Central memory CD8-positive, alpha-beta T cell (primary cell): ENCODE measurements at places on chromosomes 3 and 15.

- DNase-seq: no peak
Measured at GRCh38 chr3:15439476-15439875, 12.1 kb downstream of the EAF1 start.

- no peak for DNase-seq
Measured at GRCh38 chr3:156797368-156797767, 28.8 kb upstream of the LEKR1 start.

GRCh38 chr15:90945091-90945490 lies 9.6 kb upstream of the RCCD1 start:
- no peak for DNase-seq

- DNase-seq: no peak
Measured at GRCh38 chr15:29969562-29970401, 113.0 kb upstream of the GOLGA8J start.

DNA sequence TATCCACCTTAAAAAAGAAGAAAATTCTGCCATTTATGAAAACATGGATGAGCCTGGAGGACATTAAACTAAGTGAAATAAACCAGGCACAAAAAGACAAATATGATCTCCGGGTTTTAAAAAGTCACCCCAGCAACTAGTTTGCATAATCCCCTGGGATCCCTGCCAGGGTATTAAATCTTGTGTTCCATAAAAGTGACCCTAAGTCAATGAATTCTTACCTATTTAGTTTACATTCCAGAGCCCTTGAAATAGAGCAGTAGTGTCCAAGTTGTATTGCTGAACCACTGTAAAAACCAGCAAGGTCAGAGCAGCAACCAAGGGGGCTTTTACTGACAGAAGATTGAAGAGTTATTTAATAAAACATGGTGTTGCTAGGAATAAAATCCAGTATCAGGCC lies 716.8 kb upstream of the BCHE start:
- DNase-seq: no peak

DNA sequence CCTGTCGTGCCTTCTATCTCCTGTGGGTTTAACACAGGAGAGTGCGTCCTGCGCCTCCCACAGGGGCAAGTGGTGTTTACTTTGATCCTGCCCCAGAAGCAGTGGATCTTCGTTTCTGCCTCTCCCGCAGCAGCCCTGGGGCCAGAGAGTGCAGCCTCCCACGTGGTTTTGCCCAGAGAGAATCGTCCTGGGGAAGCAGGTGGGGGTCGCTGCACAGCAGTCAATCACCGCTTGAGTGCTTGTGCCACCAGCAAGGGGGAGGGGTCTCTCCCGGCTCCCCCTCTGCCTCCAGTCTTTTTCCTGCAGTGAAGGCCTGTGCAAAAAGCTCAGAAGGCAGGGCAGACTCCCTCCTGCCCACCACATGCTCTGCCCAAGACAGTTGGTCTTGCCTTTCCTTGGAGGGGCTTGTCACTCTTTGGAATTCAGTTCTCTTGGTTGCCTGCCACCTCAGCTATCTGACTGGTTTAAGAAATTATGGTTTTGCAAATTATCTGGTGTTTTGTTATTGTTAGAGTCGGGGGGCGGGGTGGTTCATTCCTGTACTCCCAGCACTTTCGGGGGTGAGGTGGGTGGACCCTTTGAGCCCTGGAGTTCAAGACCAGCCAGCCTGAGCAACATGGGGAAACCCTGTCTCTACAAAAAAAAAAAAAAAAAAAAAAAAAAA lies 26.9 kb downstream of the STOML1 start:
- DNase-seq: no peak

DNA sequence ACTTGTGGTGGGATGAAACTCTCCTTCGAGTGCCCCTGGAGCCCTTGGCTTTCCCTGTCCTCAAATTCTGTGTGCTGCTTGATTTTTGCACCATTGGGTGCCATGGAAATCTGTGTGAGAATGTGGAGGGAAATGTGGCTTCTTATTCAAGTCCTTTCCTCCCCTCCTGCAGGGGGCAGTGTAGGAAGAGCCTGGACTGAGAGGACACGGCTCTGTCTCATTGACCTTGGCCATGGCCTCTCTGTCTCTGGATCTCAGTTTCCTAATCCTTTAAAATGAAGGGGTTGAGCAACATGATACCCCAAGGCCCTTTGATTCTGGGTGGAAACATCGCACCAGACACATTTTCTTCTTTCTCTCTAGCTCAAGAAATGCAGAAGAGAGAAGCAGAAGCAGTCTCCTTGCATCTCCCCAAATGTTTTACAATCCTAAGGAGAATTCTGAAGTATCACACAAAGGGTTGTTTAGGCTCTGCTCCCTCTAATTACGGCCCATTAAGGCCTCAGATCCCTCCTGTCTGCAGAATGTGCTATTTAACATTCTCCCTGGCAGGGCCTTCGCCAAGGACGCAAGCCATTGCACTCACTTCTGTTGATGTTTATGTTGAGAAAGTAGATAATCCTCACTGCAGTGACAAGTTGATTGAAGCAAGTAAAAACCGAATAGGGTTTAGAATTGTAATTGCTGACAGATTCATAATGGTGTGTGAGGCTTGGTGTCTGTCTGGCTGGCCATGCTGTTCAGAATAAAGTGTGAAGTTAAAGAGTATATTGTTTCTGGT lies 169.1 kb downstream of the TPRG1 start:
- DNase-seq: no peak

GRCh38 chr15:66661432-66662096 lies 40.5 kb upstream of the SMAD6 start:
- no peak for DNase-seq

DNA sequence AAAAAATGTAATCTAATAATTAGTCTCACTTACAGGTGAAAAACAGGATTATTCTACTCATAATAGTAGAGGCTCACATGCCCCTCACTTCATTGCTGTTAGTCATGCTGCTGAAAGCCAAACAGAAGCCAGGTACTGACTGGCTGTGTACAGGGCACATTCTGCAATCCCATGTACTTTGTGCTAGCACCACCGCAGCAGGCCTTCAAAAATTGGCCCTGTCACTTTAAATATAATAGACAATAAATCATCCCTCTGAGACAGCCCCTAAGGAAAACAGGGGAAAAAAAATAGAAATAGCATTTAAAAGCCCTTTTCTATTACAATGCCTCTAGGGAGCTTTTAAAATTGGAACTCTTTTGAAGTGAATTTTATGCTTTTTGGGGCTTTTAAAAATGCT lies 723.8 kb downstream of the TUSC7 start:
- no peak for DNase-seq

- DNase-seq: no peak
Measured at GRCh38 chr3:129336093-129336706, 57.5 kb downstream of the HMCES start.

GRCh38 chr3:10982782-10983181 lies 9.8 kb upstream of the SLC6A1 start:
- no peak for DNase-seq

- no peak for DNase-seq
Measured at GRCh38 chr15:49852756-49853155, 231.9 kb downstream of the DTWD1 start.

- DNase-seq: no peak
Measured at GRCh38 chr15:98800437-98801233, 152.3 kb downstream of the IGF1R start.

- no peak for DNase-seq
Measured at GRCh38 chr3:53261712-53262111, 5.9 kb upstream of the TKT start.

- DNase-seq: no peak
Measured at GRCh38 chr3:117304681-117305080, 595.1 kb downstream of the TUSC7 start.

GRCh38 chr3:133208184-133208583 lies 170.0 kb downstream of the TMEM108 start:
- DNase-seq: no peak

GRCh38 chr3:61812085-61812484 lies 250.7 kb downstream of the PTPRG start:
- DNase-seq: no peak

DNA sequence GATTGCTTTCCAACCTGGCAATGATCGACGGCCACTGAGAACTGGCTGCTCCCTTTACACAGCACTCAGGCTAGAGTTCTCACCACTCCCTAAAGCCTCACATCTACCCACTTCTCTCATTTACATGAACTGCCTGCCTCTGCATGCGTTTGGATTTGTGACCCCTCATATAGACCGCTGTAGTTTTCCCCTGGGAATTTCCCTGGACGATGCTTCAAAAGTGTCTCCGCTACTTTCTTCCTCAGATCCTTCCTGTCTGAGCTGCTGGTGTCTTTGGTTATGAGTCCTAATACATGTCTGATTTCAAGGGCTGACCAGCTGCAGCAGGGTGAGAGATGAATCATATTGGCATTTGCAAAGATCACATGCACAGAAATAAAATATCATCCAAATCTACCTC lies 116.7 kb upstream of the ETV5 start:
- no peak for DNase-seq

GRCh38 chr3:169945313-169945712 lies 21.3 kb upstream of the SEC62 start:
- no peak for DNase-seq

- DNase-seq: no peak
Measured at GRCh38 chr3:69566275-69566674, 173.0 kb upstream of the MITF start.
